Fibroblast of the aortic adventitia (primary cell): ENCODE measurements at places on chromosomes 11 and 22. TPM values are rescaled to one million over a fixed set of nuclear protein-coding genes. Genes with fewer than 3 reads are reported as not detected.

MS4A12 gene
- total RNA-seq = not detected in 2 replicates

RAC2 gene
- total RNA-seq = 5.6 and 14.4 TPM in 2 replicates

OR52I2 gene
- total RNA-seq = not detected in 2 replicates

C11orf97 gene
- total RNA-seq = not detected in 2 replicates

GGT5 gene
- 4.4 and 27.8 TPM in 2 replicates for total RNA-seq

TECTA gene
- 0.36 and 1.5 TPM in 2 replicates for total RNA-seq

ADAMTS15 gene
- 8.6 and 30.8 TPM in 2 replicates for total RNA-seq

RAB3IL1 gene
- 17.1 and 50.7 TPM in 2 replicates for total RNA-seq

LRP4 gene
- 4.7 and 9.7 TPM in 2 replicates for total RNA-seq

SSH3 gene
- total RNA-seq = 11.7 and 12.3 TPM in 2 replicates

MCAT gene
- total RNA-seq = 12.2 and 42.8 TPM in 2 replicates

SEC14L3 gene
- not detected in 2 replicates for total RNA-seq

EMID1 gene
- total RNA-seq = 0.08 TPM in 1 of 2 replicates, not detected in the other
